CD4-positive, alpha-beta T cell treated with Interleukin-2 at 100 ng/mL for 4 hours (primary cell): ENCODE measurements at places on chromosomes 11 and 22.

DNA sequence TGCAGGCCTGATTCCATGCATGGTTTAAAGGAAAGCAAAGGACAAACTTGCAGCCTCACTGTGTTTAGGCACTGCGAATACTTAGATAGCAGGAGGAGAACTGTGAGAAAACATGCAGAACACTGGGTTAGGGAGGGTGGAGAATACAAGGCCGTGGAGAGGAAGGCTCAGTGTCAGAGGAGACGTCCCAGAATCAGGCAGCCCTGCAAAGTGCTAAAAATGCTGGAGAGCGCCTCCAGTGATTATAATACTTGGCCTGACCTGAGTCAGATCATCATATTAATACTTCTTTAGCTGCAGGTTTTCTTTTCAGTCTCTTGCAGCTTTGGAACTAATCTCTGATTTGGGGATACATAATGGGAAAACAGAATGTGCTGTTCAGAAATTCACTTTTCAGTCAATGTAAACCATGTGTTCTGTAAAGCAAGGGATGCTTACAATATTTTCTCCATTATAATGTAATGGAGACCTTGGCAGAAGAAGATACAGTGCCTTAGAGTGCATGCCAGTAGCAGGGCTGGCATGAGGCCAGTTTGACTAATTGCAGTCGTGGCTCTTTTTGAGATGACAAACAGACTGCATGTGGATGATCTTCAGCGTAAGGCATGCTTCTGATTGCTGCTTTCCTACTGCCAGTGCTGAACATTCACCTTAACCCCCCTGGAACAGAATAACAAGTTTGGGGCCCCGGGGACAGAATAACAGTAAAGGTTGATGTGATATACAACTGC, 16.8 kb downstream of the EXT2 start:
- no peak for DNase-seq

DNA sequence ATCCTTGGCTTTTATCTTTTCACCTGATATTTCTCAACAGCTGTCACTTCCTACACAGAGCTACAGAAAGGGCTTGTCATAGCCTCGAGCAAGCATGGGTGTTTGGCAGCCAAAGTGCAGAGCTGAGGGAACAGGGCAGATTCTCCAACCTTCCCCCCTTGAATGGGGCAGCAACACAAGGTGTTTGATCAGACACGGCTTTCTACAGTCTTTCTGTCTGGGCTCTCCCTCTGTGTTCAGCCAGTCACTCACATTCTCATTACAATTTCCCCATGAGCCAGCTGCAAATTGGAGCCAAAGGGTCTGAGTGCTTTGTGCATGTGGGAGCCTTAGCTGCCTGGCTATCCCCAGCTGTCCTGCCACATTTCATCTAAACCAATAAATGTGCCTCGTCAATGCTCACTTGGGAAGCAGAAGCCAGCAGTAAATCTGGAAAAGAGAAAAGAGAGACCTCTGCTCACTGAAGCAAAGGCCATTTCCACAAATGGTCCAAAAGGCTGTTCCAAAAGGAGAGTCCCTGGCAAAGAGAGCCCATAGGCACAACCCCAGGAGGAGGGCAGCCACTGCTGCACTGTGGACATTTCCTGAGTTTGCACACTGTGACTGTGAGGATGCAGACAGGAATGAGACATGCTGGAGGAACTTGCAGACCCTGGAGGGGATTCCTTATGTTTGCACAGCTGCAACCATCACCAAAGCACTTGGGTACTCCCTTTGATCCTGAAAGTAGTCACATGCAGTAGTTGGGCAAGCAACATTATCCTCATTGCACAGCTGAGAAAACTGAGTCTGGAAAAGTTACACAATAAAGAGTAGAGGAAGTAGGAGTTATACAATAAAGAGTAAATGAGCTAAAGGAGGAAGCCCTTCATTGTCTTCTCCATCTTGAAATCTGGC, 186.8 kb downstream of the FAM181B start:
- no peak for DNase-seq

GRCh38 chr11:35550374-35551036, 25.1 kb upstream of the PAMR1 start:
- DNase-seq, result no peak

DNA sequence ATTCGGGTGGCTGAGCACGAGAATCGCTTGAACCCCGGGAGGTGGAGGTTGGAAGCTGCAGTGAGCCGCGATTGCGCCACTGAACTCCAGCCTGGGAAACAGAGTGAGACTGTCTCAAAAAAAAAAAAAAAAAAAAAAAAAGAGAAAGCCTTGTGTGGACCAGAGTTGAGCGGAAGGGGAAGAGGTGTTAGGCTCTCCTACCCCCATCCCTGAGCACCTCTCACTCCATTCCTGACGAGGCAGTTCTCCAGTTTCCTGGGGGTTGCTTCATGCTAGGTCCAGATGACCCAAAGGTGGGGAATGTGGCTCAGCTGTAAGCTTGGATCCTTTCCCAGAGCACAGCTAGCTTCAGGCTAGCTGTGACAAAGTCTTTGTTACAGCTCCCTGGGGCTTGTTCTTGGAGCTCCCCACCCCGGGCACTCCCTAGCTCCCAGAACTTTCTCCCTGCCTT, 8.8 kb upstream of the DNAL4 start:
- no peak for DNase-seq

GRCh38 chr11:45901626-45902025, 5.4 kb downstream of the FREY1 start:
- no peak for DNase-seq

GRCh38 chr22:39800790-39801520, 92.6 kb downstream of the ENTHD1 start:
- no peak for DNase-seq

GRCh38 chr11:29187215-29187614, 829.6 kb downstream of the KCNA4 start:
- DNase-seq, result no peak

GRCh38 chr11:126740846-126741245, 259.7 kb downstream of the KIRREL3 start:
- no peak for DNase-seq

DNA sequence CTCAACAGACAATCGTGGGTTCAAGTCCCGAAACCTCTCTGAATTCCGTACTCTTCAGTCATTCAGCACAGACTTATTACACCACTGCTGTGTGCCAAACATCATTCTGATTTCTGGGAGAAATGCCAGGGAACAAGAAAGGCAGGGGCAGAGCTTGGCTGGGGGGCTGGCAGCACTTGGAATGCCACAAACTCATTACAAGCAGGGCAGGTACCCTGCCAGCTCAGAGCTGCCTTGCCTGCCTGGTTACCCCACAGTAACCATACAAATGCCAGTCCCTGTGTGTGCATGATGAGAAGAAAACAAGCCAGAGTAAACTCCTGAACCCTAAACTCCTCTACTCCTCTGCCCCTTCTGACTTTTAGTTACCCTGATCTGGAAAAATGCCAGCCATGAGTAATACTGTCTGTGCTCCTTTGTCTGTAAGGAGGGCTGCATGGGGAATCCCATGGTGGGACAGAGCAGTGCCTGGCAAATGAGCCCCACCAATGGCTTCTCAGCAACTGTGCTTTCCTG, 6.9 kb upstream of the RAD9A start:
- no peak for DNase-seq

GRCh38 chr22:45579806-45580725, 77.4 kb downstream of the FBLN1 start:
- DNase-seq, result no peak

GRCh38 chr22:39496131-39496838, 5.8 kb upstream of the MIEF1 start:
- DNase-seq, result peak; percentile 47

DNA sequence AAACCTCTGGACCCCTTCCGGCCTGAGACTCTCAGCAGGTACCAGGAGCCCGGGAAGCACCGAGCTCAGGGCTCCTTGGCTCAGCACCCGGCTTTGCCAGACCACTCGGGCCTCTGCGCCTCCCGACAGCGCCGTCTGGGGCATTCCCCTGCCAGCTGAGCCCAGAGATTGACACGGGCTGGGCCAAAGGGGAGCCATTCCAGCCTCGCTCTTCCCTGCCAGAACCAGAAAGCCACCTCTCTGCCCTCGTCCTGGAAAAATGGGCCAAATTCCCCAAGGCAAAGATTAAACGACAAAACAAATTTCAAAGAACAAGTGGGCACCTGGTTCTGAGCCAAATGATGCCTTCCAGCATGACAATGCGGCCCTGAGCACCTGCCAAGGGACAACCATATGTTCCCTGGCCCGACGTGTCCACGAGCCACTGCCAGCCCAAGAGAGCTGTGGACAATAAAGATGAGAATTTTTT, 59.3 kb downstream of the CELSR1 start:
- DNase-seq, result no peak

DNA sequence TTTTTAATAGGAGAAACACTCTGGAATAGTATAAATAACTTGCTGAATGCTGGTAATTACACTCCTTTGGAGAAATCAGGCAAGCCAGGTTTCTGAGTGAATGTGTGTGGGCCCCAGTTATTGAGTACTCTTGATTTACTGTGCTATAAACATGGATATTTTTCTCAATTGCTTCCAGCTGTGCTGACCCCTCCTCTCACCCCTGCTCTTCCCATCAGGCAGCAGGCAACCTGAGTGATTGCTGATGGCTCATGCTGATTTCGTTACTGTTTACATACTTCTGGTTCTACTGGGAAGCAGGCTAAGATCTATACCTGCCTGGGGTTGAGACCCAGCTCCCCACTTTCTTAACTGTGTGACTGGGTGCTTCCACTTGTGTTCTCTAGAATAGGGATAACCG, 68.5 kb downstream of the DHCR7 start:
- no peak for DNase-seq

- DNase-seq, result no peak
Measured at GRCh38 chr11:71420455-71421241, 27.5 kb downstream of the DHCR7 start.

GRCh38 chr22:43156413-43156812, 5.1 kb downstream of the TSPO start:
- DNase-seq, result no peak

DNA sequence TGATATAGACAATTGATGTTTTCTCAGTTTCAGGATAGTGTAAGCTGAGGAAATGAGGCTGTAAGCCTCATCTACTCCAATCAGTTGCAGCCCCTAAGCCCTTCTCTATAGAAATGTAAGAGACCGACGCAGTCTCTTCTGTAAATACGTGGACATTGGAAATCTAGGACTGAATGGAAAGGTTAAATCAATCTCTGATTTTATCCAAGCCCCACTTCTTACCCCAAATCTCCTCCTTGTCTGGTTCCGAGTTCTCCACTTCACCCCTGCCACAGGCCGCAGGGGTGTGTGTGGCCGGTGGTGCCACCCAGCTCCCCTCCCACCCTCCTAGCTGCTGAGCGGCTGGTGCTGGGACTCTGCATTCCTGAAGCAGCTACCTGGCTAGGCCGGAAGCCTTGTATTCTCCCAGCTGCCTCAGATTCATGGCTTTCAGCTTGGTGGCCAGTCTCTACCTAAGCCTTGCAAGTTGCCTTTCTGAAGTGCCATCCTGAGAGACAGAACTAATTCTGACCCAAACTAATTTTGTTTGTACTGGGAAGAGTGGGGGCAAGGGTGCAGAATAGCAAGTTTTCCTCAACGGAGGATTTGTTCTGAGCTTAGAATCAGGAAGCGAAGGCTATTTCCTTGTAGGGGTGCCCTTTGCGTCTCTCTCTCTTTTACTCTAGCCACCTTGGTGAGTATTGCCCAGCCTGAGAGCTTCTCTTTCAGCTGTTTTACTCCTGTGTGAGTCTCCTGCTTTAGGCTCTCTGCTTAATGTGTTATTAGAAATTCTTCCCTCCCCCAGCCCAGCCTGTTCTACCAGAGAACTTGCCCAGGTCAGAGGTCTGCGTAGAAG, 749 bp downstream of the VWA5A start:
- DNase-seq, result no peak

GRCh38 chr11:122709039-122709760, 53.7 kb downstream of the UBASH3B start:
- DNase-seq, result no peak

GRCh38 chr11:69541501-69542313, 60.2 kb downstream of the LINC01488 start:
- DNase-seq, result no peak

GRCh38 chr11:9617940-9618339, 44.5 kb downstream of the WEE1 start:
- DNase-seq, result no peak

GRCh38 chr11:69884751-69885150, 65.5 kb upstream of the FGF3 start:
- no peak for DNase-seq
